Activated T-cell treated with anti-CD3 and anti-CD28 coated beads, Interleukin-2, amount 50 U/mL, for 72 hours (primary cell): ENCODE measurements at places on chromosomes 16 and 17. TPM values are rescaled to one million over a fixed set of nuclear protein-coding genes. Genes with fewer than 3 reads are reported as not detected.

GRCh38 chr16:26442321-26442720 is 624.4 kb upstream of the C16orf82 start:
- peaks cover 5% of the 10 kb centered on the region for H3K27me3 ChIP-seq
- H3K36me3 ChIP-seq: no peaks in the 10 kb centered on the region
- no peak overlapping the region for H3K4me3 ChIP-seq
- H3K4me1 ChIP-seq: no peaks in the 10 kb centered on the region

DNA sequence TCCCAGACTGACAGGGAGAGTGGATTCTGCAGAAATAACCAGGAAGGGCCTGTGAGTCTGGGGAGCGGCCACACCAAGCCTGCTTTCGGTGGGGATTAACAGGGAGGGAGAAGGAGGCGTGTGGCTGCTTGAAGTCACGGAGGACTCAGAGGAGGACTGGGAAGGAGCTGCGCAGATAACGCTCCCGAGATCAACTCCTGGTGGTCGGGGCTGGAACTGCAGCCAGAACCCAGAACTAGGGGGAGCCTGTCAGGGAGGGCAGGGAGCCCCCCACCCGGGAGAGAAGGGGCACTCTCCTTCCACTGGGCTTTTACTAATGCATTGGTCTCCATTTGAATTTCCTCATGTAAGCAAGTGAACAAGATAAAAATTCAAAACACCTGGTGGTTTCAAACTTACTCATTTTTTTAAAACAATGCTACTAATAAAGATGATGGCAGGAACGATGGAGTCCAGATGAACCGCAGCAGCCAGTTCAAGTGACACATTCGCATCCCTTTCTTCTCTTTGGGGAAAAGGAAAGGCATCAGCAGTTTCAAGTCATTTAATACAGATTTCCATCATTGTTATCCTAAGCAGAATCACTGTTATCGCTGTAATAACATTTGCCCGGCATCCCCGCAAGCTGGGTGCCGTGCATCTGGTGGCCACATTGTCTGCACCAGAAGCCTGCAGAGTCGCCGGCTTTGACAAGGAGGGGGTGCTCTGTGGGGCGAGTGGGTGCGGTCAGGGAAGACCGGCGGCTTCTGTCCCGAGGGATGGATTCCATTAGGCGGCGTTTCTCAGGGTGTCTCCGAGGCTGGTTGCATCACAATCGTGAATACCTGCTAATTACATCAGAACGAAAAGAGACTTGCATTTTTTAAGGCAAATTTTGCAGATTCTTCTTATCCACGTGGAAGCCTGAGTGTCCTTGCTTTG is 183.0 kb downstream of the FOXL1 start:
- peaks cover 49% of the 10 kb centered on the region for H3K27me3 ChIP-seq
- DNase-seq: peak; percentile 61
- no peak overlapping the region for H3K4me3 ChIP-seq
- no peak overlapping the region for H3K27ac ChIP-seq

KSR1 gene
- total RNA-seq: 191 TPM

AHSP gene
- not detected for total RNA-seq

DNA sequence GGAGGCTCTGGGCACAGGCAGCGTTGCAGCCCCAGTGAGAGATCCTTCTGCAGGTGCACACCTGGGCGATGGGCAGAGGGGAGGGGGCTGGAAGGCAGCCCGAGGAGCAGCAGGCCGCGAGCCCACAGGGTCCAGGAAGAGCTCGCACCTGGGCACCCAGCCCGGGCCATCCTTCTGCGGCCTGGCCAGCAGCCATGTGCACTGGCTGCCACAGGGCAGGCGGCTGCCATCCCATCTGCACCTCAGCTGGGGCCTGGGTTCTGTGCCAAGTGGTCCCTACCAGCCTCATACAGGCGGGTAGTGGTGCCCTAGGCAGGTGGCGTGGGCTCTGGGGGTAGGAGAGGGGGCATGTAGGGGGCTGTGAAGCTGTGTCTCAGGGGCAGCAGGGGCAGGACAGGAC is 197.2 kb downstream of the RBFOX3 start:
- no peak for DNase-seq
- no peak overlapping the region for H3K27ac ChIP-seq
- peaks cover 7% of the 10 kb centered on the region for H3K27me3 ChIP-seq

DNA sequence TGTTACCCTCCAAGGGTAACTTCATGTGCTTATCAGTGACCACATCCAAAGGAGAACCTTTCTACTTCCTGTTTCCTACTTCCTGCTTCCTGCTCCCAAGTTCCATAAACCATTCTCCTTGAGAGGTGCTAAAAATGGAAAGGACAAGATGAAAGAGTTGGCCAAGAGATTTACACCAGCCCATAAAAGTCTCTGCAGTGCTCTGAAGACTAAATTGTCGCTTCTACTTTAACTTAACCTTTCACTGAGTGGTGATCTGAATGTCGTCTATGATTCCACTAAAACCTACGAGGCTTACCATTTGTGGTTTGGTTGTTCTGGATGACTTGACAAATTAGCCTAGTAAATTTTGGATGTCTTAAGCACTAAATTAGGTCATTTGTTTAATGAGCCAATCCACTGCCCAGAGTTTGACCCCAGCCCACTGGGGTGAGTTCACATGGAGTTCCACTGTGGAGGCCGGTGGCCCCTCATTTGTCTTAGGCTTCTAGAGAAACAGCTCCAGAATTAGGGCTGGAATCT is 333.1 kb downstream of the FOXL1 start:
- no peaks in the 10 kb centered on the region for H3K4me1 ChIP-seq
- no peak overlapping the region for H3K4me3 ChIP-seq
- no peak overlapping the region for H3K27ac ChIP-seq
- H3K36me3 ChIP-seq: no peaks in the 10 kb centered on the region
- no peaks in the 10 kb centered on the region for H3K27me3 ChIP-seq
- no peak for DNase-seq

DNA sequence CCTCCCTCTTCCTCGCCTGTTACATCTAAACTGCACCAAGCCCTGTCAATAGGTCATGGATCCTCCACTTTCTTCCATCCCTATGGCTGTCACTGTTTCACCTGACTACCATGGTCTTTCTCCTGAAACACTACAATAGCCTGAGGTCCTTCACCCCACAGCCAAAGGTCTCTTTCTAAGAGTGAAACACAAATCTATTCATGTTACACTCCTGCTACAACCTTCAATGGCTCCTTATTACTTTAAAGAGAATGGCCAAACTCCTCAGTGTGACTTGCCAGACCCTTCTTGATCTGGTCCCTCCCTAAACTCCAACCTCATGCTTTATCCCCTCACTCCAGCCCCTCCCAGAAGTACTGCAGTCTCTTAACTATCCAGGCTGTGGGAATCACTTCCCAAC is 618 bp upstream of the PIK3R6 start:
- H3K27me3 ChIP-seq: no peaks in the 10 kb centered on the region
- H3K27ac ChIP-seq: peak overlapping the region; percentile 35
- peak overlapping the region; percentile 76 for H3K4me3 ChIP-seq
- no peaks in the 10 kb centered on the region for H3K36me3 ChIP-seq
- DNase-seq: no peak

- H3K4me1 ChIP-seq: peaks cover 20% of the 10 kb centered on the region
- H3K4me3 ChIP-seq: no peak overlapping the region
- H3K36me3 ChIP-seq: peaks cover 4% of the 10 kb centered on the region
Measured at GRCh38 chr17:82062076-82062983, 3.3 kb downstream of the DUS1L start.

RHBDL3 gene
- 0.21 TPM for total RNA-seq

DNAI2 gene
- 1.4 TPM for total RNA-seq

- H3K27ac ChIP-seq: no peak overlapping the region
- peak overlapping the region; percentile 72 for H3K4me3 ChIP-seq
- peaks cover 4% of the 10 kb centered on the region for H3K36me3 ChIP-seq
Measured at GRCh38 chr17:73165616-73166404, 1.0 kb downstream of the SSTR2 start.

DNA sequence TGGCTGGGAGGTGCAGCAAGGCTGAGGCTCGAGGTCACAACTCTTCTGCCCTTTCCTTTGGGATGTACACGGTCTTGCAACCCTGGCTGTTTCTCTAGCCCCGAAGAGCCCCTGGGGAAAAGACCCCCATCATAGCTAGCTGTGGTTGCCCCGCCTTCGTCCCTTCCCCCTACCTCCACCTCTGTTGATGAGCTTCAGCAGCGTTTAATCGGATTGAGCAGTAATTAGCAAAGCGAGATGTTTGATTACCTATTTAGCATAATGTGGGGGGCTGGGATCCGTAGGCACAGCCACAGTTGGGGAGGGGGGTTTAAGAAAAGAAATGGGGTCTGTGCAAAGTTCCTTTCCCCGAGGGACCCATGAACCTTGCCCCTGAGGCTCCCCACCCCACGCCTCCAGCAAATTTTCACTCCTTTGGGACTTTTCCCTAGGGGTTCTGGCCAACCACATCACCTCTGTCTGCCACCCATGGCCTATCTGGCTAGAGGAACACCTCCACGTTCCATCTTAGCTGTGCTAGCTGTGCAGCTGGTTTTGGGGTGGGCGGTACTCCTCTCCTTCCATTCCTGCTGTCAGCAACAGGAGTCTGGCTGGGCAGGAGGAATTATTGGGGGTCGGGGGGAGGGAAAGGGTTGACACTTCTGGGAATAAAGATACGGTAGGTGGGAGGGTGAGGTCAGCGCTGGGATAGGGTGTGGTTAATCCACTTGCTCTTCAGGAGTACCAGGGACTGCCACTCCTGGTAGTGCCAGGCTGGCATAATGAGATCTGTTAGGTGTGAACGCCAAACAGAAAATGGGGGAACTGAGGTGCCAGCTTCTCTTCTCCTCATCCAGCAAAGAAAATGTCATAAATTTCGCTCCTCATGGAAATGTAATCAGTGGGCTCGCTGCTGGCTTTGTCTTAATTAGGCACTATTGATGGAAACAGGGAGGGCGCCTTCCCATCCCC is 1.3 kb upstream of the DNAH2 start:
- peaks cover 23% of the 10 kb centered on the region for H3K4me1 ChIP-seq
- H3K27me3 ChIP-seq: peaks cover 88% of the 10 kb centered on the region
- H3K4me3 ChIP-seq: peak overlapping the region; percentile 88
- H3K27ac ChIP-seq: no peak overlapping the region
- DNase-seq: no peak
- no peaks in the 10 kb centered on the region for H3K36me3 ChIP-seq

PRSS21 gene
- total RNA-seq: 2.4 TPM

- peak overlapping the region; percentile 93 for H3K4me3 ChIP-seq
- H3K27me3 ChIP-seq: no peaks in the 10 kb centered on the region
- DNase-seq: peak; percentile 52
Measured at GRCh38 chr17:77373299-77374169, 232.8 kb downstream of the SEC14L1 start.

DNA sequence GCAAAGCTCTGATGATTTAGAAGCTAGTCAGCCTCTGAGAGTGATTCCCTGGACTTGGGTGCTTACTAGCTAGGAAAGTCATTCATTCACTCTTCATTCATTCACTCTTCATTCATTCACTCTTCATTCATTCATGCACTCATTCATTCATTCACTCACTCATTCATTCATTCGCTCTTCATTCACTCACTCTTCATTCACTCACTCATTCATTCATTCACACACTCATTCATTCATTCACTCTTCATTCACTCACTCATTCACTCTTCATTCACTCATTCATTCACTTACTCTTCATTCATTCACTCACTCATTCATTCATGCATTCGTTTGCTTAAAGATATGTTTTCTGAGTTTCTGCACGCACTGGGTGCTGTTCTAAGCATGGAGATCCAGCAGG is 292.7 kb upstream of the TNRC6C start:
- H3K27ac ChIP-seq: peak overlapping the region; percentile 71
- H3K4me3 ChIP-seq: peak overlapping the region; percentile 86
- no peaks in the 10 kb centered on the region for H3K27me3 ChIP-seq
- peaks cover 41% of the 10 kb centered on the region for H3K4me1 ChIP-seq

TP53TG3 gene
- not detected for total RNA-seq

- H3K36me3 ChIP-seq: no peaks in the 10 kb centered on the region
- H3K4me3 ChIP-seq: no peak overlapping the region
- peak; percentile 16 for DNase-seq
- H3K4me1 ChIP-seq: peaks cover 16% of the 10 kb centered on the region
Measured at GRCh38 chr16:11597235-11598095, 10.7 kb upstream of the LITAF start.

- no peak overlapping the region for H3K4me3 ChIP-seq
- no peaks in the 10 kb centered on the region for H3K36me3 ChIP-seq
- DNase-seq: no peak
- H3K4me1 ChIP-seq: peaks cover 12% of the 10 kb centered on the region
- H3K27me3 ChIP-seq: peaks cover 78% of the 10 kb centered on the region
Measured at GRCh38 chr17:36640346-36640745, 39.0 kb downstream of the MRM1 start.

DNA sequence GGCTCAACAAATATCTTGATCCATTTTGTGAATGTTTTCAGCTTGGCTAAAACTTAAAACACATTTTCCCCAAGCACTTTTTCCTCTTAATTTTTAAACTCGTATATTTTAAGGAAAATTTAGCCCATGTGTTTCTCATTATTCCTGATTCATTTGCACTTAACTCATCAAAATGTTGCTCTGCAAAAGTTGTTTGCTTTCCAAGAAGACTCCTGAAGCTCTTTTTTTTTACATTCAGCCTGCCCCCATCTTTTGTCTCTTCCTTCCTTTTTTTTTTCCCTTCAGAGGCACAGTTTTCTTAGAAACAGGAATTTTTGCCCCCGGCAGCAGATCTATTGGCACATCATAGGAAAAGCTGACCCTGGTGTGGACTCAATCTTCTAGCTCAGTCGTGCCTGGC is 155.0 kb upstream of the SALL1 start:
- H3K36me3 ChIP-seq: no peaks in the 10 kb centered on the region
- no peak overlapping the region for H3K4me3 ChIP-seq
- no peaks in the 10 kb centered on the region for H3K27me3 ChIP-seq
- no peak for DNase-seq
- H3K4me1 ChIP-seq: no peaks in the 10 kb centered on the region

- H3K36me3 ChIP-seq: no peaks in the 10 kb centered on the region
- no peak overlapping the region for H3K4me3 ChIP-seq
- no peaks in the 10 kb centered on the region for H3K27me3 ChIP-seq
- no peak overlapping the region for H3K27ac ChIP-seq
- H3K4me1 ChIP-seq: peaks cover 4% of the 10 kb centered on the region
Measured at GRCh38 chr17:2929881-2930533, 133.4 kb downstream of the OR1D5 start.

DNA sequence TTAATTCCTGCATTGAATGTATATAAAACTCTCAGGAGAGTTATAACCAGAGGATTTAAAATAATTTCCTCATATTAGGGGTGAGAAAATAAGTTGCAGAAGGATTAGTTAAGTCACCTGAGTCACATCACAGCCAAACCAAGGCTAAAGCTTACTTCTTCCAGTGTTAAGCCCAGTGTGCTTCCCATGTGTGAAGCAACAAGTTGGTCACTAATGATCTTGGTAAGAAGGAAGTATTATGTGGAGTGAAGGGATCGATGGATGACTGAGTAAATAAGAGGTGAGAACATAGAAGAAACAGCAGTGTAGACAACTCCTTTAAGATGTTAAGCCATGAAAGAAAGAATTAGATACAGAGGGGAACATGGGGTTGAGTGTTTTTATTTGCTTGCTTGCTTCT is 20.6 kb downstream of the ESRP2 start:
- DNase-seq: no peak
- peaks cover 4% of the 10 kb centered on the region for H3K36me3 ChIP-seq
- peak overlapping the region; percentile 3 for H3K27ac ChIP-seq
- H3K4me1 ChIP-seq: peaks cover 24% of the 10 kb centered on the region
- H3K27me3 ChIP-seq: no peaks in the 10 kb centered on the region
